Spleen (tissue), 13 donors: ENCODE measurements at places on chromosomes 3 and 15. TPM values are rescaled to one million over a fixed set of nuclear protein-coding genes. Genes with fewer than 3 reads are reported as not detected.
A peak's percentile ranks its signal among the peaks of the same experiment; 100 is the strongest.

Gene CCNB2
- 6.7 TPM for total RNA-seq

Gene HOMER2
- total RNA-seq = 4.3 TPM

- no peaks in the 10 kb centered on the region for H3K27me3 ChIP-seq
- no peak overlapping the region for H3K27ac ChIP-seq
- DNase-seq = no peak
These were observed 511.9 kb downstream of the GBE1 start for GRCh38 chr3:81249540-81250029.

- DNase-seq = no peak
- H3K36me3 ChIP-seq = no peaks in the 10 kb centered on the region
- no peak overlapping the region for H3K4me3 ChIP-seq
- H3K27me3 ChIP-seq = no peaks in the 10 kb centered on the region
- H3K4me1 ChIP-seq = no peaks in the 10 kb centered on the region
These were observed 302.7 kb upstream of the ARPP21 start for GRCh38 chr3:35336601-35337000.

- no peaks in the 10 kb centered on the region for H3K36me3 ChIP-seq
- no peak for DNase-seq
These were observed 11.3 kb downstream of the CGNL1 start for GRCh38 chr15:57387564-57388076.

Gene SLC2A2
- total RNA-seq = not detected

DNA sequence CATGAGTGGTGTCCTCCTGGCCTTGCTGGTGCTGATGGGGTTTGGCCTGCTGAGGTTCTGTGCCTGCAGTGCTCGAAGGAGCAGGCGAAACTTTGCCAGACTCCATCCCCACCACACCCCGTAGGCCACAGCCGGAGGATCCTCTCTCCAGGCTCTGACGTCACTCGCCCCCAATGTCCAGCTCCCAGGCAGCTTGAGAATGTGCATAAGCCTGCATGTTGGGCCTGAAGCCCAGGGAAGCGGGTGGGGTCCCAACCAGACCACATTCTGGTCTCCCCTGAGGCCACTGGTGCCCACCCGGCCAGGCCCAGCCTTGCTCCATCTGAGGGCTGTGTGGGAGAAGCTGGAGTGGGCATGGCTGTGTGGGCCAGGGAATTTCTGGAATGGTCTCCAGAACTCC is 109.8 kb downstream of the ASB7 start:
- H3K4me1 ChIP-seq = no peaks in the 10 kb centered on the region
- H3K36me3 ChIP-seq = no peaks in the 10 kb centered on the region

Gene IL17RD
- 5.4 TPM for total RNA-seq

DNA sequence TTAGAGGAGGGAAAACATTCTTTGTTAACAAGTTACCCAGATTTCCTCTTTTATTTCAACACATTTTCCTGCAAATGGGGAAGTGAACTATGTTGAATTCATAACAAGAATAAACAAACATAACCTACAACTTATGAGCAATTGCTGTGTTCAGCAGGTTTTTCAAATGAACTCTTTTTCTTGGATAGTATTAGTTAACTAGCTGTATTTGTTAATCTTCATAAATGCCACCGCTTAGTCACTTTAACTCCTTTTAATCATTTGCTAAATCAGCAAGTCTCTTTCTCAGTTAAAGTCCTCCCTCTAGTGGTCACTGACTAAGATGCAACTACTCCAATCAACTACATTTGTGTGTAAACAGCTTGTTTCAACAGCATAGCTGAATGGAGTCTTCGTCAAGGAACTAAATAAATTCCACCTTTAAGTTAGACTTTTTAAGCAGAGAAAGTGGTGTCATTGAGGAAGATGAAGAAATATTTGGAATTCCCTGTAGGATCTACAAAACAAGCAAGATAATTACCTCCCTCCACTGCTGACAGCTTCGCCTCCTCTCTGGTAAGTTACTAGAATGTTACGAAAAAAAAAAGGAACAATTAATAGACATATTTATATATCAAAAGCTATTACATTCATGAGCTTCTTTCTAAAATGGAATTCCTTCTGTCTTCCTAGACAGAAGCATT is 1122.0 kb downstream of the ROBO1 start:
- H3K4me3 ChIP-seq = no peak overlapping the region
- H3K27me3 ChIP-seq = no peaks in the 10 kb centered on the region
- no peaks in the 10 kb centered on the region for H3K36me3 ChIP-seq

- no peak overlapping the region for H3K4me3 ChIP-seq
- H3K27ac ChIP-seq = peak overlapping the region; percentile 69
- peaks cover 3% of the 10 kb centered on the region for H3K4me1 ChIP-seq
- no peaks in the 10 kb centered on the region for H3K27me3 ChIP-seq
These were observed 32.8 kb upstream of the SSR3 start for GRCh38 chr3:156587760-156588069.

DNA sequence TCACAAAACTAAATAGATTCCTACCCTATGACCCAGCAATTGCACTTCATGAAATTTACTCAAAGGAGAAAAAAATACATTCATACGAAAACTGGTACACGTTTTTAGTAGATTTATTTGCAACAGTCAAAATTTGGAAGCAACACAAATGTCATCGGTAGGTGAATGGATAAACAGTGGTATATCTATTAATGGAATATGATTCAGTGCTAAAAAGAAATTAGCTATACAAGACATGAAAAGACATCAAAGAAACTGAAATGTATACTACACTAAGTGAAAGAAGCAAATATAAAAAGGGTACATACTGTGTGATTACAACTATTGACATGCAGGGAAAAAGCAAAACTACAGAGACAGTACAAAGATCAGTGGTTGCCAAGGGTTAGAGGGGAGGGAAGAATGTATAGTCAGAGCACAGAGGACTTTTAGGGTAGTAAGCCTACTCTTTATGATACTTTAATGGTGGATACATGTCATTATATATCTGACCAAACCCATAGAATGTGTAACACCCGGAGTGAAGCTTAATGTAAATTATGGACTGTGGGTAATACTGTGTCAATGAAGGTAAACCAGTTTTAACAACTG is 31.6 kb downstream of the RFX7 start:
- H3K27me3 ChIP-seq = no peaks in the 10 kb centered on the region
- no peaks in the 10 kb centered on the region for H3K36me3 ChIP-seq
- H3K4me3 ChIP-seq = no peak overlapping the region
- H3K27ac ChIP-seq = no peak overlapping the region
- no peak for DNase-seq

- no peaks in the 10 kb centered on the region for H3K27me3 ChIP-seq
- no peak overlapping the region for H3K4me3 ChIP-seq
- no peak overlapping the region for H3K27ac ChIP-seq
These were observed 351.7 kb downstream of the IGSF11 start for GRCh38 chr3:118682921-118683320.

- DNase-seq = no peak
- H3K27ac ChIP-seq = no peak overlapping the region
- no peaks in the 10 kb centered on the region for H3K4me1 ChIP-seq
- no peak overlapping the region for H3K4me3 ChIP-seq
These were observed 478.3 kb upstream of the PPP2R3A start for GRCh38 chr3:135487261-135487660.

Gene SKOR1
- 0.57 TPM for total RNA-seq
